ENCODE measurements at places on chromosomes 4 and X. TPM values are rescaled to one million over a fixed set of nuclear protein-coding genes. Genes with fewer than 3 reads are reported as not detected.

Gene RHOXF2B
- total RNA-seq: not detected

Gene RTL5
- total RNA-seq: 2.4 TPM

Gene TRIM2
- total RNA-seq: 14.7 TPM

Gene WAS
- total RNA-seq: 4.4 TPM

Gene FREM3
- not detected for total RNA-seq

Gene CXCL1
- 1.3 TPM for total RNA-seq

Gene HOPX
- total RNA-seq: 59.3 TPM

Gene CAPN6
- 0.05 TPM for total RNA-seq

Gene ZCCHC18
- total RNA-seq: 0.22 TPM

Gene DUX4
- total RNA-seq: not detected
